ENCODE measurements at places on chromosomes 2 and 18.

DNA sequence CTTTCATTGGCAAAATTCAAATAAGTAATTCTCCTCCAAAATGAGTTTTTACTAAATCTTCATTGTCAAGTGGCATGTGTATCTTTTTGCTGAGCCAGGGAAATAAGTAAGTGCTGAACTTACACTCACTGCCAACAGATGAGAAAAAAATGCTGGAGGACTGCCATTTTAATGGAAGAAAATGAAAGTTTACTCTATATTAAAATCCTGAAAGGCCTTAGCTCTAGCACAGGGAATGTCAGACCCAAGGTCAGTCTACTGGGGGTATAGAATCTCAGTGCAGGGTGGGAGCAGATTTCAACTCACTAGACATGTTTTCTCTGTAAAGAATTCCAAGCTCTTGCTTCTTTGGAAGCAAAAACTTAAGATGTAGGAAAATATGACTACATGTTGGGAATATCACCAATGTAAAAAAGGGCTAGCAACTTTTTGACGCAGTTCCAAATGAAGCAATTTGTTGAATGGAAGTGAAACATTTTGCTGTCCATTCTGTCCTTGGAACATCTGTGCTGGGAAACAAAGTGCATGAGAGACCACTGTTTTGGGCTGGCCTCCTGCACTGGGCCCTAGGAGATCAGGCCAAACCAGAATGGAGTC lies 127.0 kb downstream of the ST6GAL2 start:
- DNase-seq = no peak

GRCh38 chr2:72892506-72893173 lies 5.4 kb downstream of the SPR start:
- peak; percentile 68 for DNase-seq

GRCh38 chr2:222427646-222428301 lies 3.4 kb downstream of the SGPP2 start:
- DNase-seq = no peak

DNA sequence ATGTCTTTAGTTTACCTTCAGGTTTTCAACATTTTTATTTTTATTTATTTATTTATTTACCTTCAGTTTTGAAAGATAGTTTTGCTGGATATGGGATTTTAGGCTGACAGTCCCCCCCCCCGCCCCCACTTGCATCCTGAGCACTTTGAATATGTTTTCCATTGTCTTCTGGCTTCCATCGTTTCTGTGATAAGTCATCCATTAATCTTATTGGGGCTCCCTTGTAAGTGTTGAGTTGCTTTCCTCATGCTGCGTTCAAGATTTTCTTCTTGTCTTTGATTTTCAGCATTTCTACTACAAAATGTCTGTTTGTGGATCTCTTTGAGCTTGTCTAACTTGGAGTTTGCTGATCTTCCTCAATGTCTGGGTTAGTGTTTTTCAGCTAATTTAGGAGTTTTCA lies 19.4 kb upstream of the LDLRAD4 start:
- DNase-seq = no peak

- DNase-seq = peak; percentile 52
These were observed 24.4 kb downstream of the KLF7 start for GRCh38 chr2:207141386-207141785.

DNA sequence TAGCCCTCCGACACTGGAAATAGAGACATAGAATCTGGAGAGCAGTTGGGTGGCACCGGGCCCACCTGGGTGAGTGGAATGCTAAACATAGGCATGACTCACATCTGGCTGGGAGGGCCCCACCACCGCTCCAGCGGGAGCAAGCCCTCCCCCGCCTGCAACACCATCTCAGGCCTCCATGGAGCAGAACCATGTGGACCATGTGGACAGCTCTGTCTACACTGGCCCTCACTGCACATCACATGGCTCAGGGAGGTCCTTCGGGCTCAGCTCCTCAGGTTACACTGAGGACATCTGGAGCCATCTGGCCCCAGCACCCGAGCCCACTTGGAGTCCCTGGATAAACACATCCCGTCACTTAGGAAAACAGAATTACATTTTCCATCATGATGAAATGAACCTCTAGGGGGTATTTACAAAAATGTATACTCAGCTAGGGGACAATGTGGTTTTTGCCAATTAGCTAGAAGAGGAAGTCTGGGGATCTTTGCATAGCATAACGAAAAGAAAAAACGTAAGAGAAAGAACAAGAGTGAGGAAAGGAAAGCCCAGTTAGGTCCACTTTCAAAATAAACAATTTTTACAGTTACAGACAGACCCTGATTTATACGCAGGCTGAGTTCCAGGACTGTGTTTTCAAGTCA lies 30.7 kb upstream of the MLPH start:
- no peak for DNase-seq

DNA sequence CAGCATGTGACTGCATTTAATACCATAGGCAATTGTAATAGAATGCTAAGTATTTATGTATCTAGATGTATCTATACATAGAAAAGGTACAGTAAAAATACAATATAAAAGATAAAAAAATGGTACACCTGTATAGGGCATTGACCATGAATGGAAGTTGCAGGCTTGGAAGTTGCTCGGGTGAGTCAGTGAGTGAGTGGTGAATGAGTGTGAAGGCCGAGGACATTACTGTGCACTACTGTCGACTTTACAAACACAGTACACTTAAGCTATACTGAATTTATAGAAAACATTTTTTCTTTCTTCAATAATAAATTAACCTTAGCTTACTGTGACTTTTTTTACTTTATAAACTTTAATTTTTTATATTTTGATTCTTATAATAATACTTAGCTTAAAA lies 8.9 kb downstream of the DIS3L2 start:
- no peak for DNase-seq

GRCh38 chr18:39360072-39360471 lies 1794.5 kb upstream of the CELF4 start:
- DNase-seq = no peak

GRCh38 chr18:49024804-49025421 lies 74.1 kb upstream of the SMAD7 start:
- DNase-seq = no peak

GRCh38 chr2:237572742-237573101 lies 6.3 kb downstream of the PRLH start:
- DNase-seq = no peak

GRCh38 chr2:237673130-237674001 lies 46.0 kb downstream of the LRRFIP1 start:
- peak; percentile 84 for DNase-seq

GRCh38 chr18:24027156-24027827 lies 12.7 kb downstream of the TTC39C start:
- peak; percentile 87 for DNase-seq

GRCh38 chr18:933082-933481 lies 28.4 kb downstream of the ADCYAP1 start:
- no peak for DNase-seq

DNA sequence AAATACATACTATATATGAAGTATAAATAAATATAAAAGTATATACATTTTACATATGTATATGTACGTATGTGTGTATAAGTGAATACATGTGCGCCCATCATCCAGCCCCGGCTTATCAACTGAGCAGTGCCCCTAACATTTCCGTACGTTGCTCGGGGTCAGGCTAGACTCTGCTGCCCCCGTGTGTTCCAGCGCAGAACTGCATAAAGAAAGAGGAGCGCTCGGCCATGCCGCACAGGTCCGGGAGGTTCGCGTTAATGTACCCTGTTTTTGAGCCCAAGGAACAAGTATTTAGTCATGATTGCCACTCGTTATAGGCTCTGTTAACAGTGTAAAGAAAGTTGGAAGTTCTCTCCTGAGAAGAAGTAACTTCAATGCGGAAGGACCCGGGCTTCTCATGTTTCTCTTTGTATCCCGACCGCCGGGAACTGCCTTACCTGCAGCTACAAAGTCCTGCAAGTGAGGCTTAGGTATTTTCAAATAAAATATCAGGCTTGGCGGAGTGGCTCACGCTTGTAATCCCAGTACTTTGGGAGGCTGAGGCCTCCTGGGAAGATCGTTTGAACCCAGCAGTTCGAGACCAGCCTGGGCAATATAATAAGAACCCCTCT lies 55.7 kb downstream of the CD8B2 start:
- peak; percentile 21 for DNase-seq

DNA sequence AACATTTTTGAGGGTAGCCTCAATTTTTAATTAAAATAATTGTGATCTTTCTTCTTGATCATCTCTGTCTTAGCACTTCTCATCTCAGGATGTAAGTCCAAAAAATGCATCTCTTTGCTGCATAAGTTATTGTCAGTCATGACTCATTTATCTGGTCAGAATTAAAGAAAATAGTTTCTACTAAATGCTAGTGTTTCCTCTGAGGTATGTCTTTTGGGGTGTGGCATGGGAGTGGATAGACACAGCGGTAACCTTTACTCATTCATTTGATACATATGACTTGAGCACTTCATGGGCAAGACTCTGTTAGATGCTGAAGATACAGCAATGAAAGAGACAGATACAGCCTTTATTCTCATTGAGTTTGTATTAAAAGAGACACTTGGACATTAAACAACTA lies 284.7 kb downstream of the IRS1 start:
- DNase-seq = no peak

GRCh38 chr2:177268187-177268871 lies 3.8 kb upstream of the NFE2L2 start:
- no peak for DNase-seq

- DNase-seq = peak; percentile 17
These were observed 122.1 kb downstream of the MGAT5 start for GRCh38 chr2:134375935-134376334.

DNA sequence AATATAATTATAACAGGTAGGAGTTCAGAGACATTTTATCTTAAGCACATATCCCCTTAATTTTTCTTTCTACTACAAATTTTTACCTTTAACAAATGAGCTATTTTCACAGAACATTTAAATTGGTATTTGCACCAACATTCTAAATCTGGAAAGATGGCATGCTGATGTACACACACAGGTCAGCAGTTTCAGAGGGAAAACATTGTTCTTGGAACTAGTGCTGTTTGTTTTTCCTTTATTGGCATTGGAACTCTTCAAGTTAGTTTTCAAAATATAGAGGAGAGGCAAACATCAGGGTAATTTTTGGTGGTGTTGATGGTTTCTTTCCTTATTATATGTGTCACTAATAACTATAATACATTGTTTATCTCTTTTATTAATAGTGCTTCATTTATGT lies 155.3 kb downstream of the PHLPP1 start:
- DNase-seq = no peak

- DNase-seq = no peak
These were observed 455.7 kb upstream of the TCF4 start for GRCh38 chr18:56043641-56044061.

DNA sequence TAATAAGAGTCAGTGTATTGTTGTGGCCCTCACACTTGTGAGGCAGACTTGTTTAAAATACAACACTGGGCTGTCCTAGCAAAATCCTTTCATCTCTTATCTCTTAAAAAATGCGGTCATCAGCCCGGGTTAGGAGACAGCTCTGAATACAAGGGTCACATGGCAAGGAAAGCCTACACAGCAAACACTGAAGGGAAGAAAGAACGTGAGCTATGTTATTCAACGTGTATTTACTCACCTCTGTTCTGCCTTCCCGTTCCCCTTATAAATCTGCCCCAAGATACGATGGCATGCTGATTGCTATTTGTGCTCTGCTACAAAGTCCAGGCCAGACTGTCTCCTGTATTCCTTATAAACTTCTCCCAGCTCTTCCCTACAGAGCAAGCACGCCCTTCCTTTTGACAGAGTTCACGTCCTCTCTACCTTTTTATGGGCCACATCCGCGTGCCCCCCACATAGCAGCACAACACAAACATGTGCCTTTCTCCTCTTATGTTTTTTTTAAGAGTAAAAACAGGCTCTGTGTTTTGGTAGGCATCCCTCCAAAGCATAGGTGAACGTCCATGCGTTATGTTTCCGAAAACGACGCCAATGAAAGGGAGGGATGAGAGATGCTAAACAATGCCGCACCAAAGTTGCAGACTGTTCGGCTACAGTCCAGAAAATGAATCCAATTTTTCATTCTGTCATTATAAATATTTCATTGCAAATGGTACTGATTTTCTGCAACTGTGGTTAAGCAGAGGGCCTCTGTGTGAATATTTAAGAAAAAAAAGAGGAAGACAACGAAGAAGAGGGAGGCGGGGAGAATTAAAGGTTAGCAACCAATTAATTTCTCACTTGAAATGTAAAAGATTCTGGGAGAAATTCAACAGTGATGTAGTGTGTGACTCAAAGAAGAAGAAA lies 274.7 kb downstream of the ZNF521 start:
- DNase-seq = no peak

DNA sequence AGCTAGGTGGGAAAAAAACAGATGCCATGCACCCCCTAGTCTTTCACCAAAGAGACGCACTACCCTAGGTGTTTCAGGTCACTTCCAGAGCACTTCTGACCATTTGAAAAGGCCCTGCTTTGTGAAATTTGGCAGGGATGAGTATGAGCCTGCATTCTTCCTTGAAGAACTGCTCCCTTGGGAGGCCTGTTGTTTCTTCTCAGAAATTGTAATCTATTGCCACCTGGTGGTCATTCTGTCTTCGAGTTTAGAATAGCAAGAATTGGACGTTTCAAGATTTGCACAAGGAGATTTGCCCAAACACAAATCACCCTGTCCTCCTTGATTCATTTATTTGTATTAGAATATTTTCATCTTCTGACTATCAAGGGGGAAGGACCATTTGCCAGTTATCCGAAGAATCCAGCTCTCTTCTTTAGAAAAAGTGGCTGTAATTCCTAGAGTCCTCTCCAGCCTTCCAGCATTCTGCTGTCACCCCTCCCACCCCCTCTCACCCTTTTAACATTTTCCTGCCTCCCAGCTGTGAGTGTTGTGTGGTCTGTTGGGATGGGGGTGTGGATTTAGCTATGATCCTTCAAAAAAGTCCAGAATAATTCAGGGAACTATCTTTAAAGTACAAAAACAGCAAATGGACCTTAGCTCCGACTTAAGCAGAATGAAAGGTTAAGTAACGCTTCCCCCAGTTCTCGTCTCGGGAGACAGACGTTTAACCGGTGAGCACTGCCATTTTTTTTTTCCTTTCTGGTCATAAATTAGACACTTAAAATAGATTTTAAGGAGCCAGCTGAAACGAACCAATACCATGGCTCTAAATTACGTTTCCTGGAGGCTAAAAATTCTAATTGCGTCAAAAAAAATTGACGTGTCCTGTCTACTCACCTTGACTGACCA lies 3.7 kb upstream of the GAD1 start:
- DNase-seq = peak; percentile 67

DNA sequence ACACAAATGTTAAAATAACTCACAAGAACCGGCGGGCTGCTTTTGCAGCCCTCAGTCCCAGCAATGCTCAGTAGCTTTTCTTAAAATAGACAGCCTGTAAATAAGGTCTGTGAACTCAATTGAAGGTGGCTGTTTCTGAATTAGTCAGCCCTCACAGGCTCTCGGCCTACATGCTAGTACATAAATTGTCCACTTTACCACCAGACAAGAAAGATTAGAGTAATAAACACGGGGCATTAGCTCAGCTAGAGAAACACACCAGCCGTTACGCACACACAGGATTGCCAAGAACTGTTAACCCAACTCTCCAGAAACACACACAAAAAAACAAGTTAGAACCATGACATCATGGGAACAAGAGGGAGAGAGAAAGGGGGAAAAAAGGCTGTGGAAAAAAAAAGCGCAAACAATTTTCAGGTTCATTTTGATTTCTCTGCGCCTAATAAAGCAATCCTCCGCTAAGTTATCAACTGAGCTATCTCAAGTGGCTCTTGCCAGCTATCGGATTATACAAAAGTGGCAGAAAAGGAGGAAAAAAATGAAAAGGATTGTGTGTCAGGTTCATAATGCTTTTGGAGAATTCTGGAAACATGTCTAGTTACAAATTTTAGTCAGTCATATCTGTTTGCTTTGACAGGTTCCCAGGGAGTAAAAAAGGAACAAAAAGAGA lies 89.1 kb downstream of the ZEB2 start:
- no peak for DNase-seq
